Coronary artery (tissue), 2 donors: ENCODE measurements at places on chromosomes 5 and 9.

DNA sequence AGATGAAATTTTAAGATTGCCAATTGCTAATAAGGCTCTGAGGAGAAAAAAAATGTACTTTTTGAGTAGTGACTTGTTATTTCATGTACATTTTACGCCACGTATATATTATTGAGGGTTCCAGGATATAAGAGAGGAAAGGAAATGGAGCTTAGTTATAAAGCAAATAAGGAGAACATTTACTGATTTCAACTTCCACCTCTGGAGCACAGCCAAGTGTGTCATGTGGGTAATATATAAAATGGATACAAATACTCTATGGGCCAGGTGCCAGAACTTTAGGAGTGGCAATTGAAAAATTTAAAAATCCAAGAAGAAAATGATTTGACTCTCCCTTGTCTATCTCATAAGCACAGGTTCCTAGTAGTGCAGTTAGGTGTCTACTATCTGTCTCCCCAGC is 45.0 kb upstream of the VLDLR start:
- no peak for DNase-seq

GRCh38 chr9:84669013-84669287 is 579 bp upstream of the NTRK2 start:
- DNase-seq = no peak

GRCh38 chr5:96111080-96111756 is 149.6 kb upstream of the ELL2 start:
- no peak for DNase-seq

DNA sequence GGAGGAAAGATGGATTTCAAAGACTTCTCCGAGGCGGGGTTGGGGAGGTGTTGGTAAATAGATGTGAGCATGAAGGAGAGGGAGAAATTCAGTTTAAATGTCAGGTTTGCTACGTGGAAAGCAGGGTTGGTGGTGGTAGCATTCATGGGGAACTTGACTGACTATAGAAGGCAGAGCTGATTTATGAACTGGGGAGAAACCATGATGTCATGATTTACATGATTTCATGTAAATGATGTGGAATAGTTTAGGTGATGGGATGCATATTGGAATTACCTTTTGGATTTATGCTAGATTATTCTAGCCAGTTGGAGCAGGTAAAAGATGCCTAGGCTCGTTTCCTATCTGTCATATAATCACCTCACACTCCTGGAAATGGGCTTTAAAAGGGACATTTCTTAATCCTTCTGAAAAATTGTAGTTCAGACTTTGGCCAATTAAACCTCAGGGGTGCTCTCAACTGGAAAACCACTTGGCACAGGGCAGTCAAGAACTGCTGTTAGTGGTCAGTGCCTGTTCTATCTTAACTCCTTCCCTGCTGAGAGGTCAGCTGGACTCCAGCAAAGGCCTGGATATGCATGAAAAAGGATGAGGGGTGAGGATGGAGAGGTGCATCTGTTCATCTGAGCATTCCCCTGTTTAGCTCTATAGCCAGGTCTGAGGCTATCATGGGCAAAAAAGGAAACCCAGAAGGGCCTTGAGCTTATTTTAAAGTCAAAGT is 50.1 kb upstream of the BASP1 start:
- DNase-seq = no peak

GRCh38 chr5:168779333-168779732 is 200.2 kb upstream of the PANK3 start:
- no peak for DNase-seq

- DNase-seq = no peak
These were observed 171.1 kb downstream of the TAF11L14 start for GRCh38 chr5:17805227-17805825.

DNA sequence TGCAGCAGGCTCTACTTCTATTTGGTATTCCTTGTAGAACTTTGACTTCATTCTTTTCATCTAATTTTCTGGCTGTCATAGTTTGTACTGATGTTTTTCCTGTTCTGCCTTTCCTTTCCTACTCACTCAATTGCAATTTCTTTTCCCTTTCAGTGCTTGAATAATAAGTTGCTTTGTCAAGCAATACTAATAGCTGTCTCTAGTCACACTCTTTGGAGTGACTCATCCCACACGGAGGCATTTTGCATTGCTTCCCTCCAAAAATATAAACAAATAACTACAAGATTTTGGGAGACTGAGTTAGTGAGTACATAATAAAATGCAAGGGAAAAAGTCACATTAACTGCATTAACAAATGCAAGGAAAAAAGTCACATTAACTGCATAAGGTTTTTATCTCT is 465.9 kb downstream of the CDH9 start:
- DNase-seq = no peak
